Naive thymus-derived CD8-positive, alpha-beta T cell (primary cell): ENCODE measurements at places on chromosomes 5 and 9. TPM values are rescaled to one million over a fixed set of nuclear protein-coding genes. Genes with fewer than 3 reads are reported as not detected.

GRCh38 chr5:150266871-150267291 is 22.7 kb downstream of the CAMK2A start:
- DNase-seq: no peak

DNA sequence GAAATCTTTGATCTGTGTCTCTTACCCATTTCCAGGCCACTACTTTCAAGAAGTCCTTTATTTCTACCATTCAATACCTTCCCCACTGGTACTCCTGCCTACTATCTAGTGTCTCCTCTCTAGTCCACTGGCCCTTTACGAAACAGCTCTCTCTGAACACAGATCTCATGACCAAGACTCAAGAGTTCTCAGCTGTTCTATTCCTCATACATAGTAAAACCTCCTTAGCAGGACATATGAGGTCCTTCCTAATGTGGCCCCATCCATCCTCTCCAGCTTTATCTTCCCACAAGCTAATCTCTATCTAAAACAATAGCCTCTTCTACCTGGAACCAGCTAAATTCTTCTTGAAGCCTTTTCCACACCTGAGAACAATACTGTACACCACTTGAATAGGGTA is 2.6 kb downstream of the TEX10 start:
- DNase-seq: no peak

GRCh38 chr9:84781931-84782866 is 112.7 kb downstream of the NTRK2 start:
- DNase-seq: no peak

- DNase-seq: no peak
Observed at GRCh38 chr9:6956879-6957278, 199.1 kb downstream of the KDM4C start.

DNA sequence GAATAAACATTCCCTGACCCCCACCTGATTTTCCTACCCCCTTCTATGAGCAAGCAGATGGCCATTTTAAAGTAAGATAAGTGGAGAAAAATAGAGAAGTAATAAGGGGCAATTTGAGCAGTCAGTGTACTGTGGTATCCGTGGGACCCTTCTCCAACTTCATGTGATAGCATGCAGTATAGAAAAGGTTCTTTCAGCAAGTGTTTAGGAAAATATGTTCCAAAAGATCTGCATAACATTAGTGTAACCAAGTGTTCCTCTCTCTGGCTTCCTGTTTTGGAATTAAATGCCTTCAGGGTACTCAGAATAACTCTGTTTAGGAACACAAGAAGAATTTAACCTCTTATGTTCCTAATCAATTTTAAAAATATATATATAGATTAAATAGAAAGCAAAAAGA is 134.9 kb downstream of the ATG10 start:
- no peak for DNase-seq

DNA sequence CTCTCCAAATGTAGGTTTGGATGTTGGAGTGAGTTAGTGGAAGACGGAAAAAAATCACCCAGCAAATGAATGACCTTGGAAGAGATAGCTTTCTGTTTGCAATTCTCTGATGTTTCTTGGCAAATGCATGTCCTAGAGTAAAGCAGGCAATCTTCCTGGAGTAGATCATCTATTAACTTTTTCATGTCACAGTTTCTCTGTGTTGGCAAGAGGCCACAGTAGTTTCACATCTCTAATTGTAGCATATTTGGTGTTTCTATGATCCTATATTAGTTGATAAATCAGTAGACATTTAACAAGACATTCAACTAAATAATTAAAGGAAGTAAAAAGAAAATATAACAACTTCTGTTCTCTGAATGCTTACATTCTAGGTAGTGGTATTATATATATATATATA is 138.2 kb upstream of the MINAR2 start:
- DNase-seq: no peak

- no peak for DNase-seq
Observed at GRCh38 chr9:96052686-96053085, 177.2 kb downstream of the ERCC6L2 start.

DNA sequence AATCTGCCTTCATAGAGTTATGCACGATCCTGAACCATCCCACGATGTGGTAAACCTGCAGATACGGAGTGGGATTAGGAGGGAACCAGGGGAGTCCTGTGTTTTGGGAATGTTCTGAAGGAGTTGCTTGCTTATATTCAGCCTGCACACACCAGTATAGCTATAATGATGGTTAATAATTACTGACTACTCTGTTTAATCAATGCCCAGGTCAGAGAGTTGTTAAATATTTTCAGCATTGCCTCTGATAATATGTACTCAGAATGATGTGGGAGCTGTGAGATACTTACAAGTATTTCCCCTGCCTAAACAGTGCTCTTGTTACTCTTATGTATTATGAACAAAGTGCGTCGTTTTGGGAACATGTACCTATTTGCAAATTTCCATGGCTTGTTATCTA is 34.8 kb upstream of the STK32A start:
- no peak for DNase-seq

- no peak for DNase-seq
Observed at GRCh38 chr5:51651476-51651875, 268.2 kb downstream of the ISL1 start.

DNA sequence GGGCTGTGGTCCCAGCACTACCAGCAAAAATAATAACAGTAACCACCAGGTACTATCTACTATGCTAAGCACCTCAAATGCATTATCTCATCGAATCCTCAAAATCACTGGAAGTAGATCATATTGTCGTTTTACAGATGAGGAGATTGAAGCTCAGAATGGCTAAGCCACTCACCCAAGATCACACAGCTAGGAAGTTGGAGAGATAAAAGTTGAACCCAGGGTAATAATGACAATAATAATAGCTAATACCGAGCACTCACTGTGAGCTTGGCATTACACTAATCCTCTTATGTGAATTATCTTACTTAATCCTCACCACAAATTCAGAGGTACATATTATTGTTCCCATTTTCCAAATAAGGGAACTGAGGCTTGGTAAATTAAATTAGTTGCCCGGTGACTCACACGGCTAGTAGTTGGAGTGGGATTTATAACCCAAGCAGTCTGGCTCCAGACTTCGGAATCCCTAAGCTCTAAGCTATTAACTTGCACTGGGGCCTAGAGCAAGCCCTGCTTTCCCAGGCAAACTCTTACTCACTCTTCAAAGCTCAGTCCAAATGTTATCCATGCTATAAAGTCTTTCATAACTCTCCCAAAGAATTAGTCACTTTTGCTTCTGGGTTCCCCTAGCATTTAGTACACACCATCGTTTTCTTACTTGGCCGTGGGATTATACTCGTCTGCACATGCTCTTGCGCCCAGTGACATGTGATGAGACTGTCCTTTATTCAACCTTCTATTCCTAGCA is 3.8 kb downstream of the ARSI start:
- no peak for DNase-seq

- DNase-seq: no peak
Observed at GRCh38 chr5:55004729-55005128, 19.3 kb upstream of the GZMK start.

GRCh38 chr9:79408617-79409016 is 163.1 kb upstream of the TLE4 start:
- no peak for DNase-seq

Gene HNRNPAB
- polyA plus RNA-seq: 61.2 TPM

Gene ZBED3
- 8.9 TPM for polyA plus RNA-seq

Gene ZSWIM6
- polyA plus RNA-seq: 0.14 TPM

Gene TAF11L7
- polyA plus RNA-seq: not detected

Gene DRD1
- polyA plus RNA-seq: not detected
